ENCODE measurements at places on chromosomes 11 and 22. TPM values are rescaled to one million over a fixed set of nuclear protein-coding genes. Genes with fewer than 3 reads are reported as not detected.

Gene MFNG
- under 0.01 TPM for total RNA-seq

Gene P2RY2
- total RNA-seq: not detected

DNA sequence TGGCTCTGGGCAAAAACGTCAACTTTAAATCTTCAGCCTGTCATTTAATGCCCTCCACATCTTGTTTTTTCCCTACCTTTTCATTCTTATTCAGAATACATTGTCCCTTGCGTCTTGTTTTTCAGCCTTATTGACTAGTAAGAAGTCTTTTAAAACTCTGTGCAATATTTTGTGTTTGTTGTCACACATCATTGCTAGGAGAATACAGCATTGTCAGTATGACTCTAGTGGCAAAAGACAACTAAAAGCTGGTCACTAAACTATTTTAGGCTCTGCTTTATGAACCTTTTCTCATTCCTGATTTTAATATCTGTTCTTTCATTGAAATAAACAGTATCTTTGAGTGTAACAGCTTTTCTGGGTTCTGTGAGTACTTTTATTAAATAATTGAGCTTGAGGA lies 447.8 kb upstream of the CCDC179 start:
- DNase-seq: no peak

GRCh38 chr22:25390297-25391240 lies 171.1 kb downstream of the CRYBB2 start:
- DNase-seq: no peak

- DNase-seq: no peak
Observed at GRCh38 chr11:120510406-120511115, 987 bp upstream of the GRIK4 start.

- peak; percentile 39 for DNase-seq
Observed at GRCh38 chr22:19800761-19801244, 40.2 kb downstream of the TBX1 start.

Measured in fibroblast of villous mesenchyme (primary cell).